ENCODE measurements at places on chromosomes 7 and 10.

GRCh38 chr7:2005786-2006185, 227.0 kb downstream of the MAD1L1 start:
- DNase-seq: no peak

DNA sequence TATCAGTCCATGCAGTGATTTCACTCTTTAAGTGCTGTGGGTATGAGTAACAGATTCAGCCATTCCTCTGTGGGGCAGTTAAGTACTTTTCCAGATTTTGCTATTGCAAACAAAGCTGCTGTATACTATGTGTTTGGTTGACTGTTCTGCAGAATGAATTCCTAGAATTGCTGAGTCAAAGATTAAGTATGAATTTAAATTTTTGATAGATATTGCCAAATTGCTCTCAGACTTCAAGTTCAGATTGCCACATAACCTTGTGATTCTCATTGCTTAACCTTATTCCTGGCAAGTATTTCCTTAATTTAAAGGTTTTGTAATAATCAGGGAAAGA, 21.6 kb upstream of the SAR1A start:
- DNase-seq: no peak

DNA sequence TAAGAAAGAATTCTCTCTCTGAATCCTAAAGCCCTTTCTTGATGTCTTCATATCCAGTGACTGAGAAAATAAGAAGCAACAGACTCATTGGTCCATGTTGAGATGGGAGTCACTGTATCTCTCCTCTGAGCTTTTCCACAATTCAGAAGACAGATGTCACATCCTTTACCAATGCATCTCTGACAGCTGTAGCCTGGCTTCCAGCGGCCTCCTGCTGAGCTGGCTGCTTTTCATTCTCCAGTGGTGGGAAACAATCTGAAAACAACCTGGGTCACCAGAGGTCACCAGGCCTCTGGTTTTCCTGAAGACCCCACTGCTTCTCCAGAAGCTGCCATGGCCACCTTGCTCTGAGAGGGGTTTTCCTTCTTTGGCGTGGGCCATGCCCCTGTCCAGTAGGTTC, 18.3 kb upstream of the RPA3 start:
- DNase-seq: no peak

- peak; percentile 52 for DNase-seq
Measured at GRCh38 chr7:131040467-131040932, 287.2 kb upstream of the MKLN1 start.

GRCh38 chr7:106057962-106058927, 53.9 kb downstream of the SYPL1 start:
- DNase-seq: no peak

DNA sequence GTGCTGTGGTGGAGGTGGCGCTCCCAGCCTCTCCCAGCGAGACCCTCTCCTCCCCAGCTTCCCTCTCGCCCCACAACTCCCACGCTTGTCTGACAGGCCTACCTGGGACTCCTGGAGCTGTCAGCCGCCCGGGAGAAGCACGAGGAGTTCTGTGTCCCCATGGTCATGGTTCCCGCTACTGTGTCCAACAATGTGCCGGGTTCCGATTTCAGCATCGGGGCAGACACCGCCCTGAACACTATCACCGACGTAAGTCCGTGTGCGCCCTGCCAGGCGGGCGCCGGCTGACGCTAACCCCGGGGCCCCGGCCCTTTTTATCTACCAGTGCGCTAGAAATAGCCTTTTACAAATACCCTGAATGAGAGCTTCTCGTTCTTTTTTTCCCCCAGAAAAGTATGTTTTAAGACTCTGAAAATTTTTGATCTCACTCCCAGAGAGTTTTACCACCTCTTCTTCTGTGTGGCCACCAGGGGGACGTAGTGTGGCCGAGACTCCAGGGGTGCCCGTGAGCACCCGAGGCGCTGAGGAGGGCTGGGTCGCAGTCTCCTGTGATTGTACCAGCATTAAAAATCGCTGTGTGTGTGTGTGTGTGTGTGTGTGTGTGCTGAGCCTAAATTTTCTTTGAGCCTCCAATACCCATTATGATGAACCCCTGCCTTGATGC, 52.6 kb downstream of the PFKP start:
- no peak for DNase-seq

DNA sequence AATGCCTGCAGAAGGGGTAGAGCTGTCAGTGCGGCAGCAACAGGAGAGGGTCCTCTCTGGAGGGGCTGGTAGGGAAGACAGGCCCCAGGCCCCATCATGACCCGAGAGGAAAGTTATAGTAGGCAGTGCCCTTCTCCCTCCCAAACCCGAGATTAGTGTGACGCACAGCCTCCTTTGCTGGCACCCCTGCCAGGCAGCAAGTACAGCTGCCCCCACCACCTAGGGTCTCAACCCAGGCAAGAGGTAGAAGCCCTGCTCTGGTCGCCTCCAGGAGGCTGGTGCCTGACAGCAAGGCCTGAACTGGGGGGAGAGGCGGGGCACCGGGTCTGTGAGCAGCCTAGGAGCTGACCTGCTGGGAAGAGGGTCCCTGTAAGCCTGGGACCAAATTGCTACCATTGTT, 15.5 kb downstream of the LOXL4 start:
- no peak for DNase-seq

DNA sequence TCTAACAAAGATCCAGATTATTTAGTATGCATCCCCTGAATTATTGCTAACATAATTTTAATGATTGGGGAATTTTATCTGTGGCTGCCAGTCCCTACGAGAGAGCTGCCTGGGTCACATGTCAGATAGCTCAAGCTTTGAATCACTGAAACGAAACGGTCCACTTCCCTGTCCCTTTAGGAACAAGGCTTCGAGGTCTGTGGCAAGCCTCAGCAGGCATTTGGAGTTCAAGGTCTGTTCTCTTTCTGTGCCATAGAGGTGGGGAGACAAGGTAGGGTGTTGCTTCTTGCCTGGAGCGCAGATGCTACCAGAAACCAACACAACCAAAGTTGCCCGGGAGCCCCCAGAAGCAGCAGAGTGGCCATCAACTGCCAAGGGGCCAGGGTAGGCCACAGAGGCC, 13.9 kb upstream of the SH2D4B start:
- DNase-seq: no peak

DNA sequence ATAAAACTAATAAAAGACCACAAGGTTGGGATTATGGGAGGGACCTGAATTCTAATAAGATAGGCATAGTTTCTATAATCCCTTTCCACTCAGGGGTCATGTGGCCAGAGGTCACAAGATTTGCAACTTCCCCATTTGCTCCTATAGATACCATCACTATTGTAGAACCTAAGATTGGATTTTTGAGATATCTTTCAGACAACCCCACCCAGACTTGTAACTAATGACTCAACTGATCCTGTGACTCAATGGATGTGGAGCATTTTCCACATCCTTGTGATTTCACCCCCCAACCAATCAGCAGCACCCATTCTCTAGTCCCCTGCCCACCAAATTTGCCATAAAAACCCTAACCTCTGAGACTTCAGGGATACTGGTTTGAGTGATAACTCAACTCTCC, 51.9 kb upstream of the PIK3AP1 start:
- no peak for DNase-seq

GRCh38 chr10:23191764-23192711, at the start of gene PTF1A:
TSS of gene PTF1A (plus strand) at chr10:23192312. CDS start at chr10:23192531, 219 bp downstream.
- no peak for DNase-seq

DNA sequence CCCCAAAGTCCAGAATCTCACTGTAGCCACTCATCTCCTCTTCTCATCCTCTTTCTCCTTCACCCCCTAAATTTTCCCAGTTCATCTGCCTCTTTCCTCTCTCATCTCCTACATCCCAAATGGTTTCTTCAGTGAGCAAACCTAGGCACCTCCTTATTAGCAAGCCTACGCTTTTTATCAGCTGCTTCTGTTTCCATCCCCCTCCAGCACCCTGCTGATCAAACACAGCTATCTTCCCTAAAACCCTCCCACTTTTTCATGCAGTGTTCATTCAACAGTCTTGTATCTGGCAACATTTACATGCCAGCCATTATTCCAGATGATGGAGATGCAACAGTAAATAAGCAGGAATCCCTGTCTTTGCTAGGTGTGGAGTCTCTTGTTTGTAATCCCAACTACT, 3.3 kb upstream of the ABRAXAS2 start:
- no peak for DNase-seq

DNA sequence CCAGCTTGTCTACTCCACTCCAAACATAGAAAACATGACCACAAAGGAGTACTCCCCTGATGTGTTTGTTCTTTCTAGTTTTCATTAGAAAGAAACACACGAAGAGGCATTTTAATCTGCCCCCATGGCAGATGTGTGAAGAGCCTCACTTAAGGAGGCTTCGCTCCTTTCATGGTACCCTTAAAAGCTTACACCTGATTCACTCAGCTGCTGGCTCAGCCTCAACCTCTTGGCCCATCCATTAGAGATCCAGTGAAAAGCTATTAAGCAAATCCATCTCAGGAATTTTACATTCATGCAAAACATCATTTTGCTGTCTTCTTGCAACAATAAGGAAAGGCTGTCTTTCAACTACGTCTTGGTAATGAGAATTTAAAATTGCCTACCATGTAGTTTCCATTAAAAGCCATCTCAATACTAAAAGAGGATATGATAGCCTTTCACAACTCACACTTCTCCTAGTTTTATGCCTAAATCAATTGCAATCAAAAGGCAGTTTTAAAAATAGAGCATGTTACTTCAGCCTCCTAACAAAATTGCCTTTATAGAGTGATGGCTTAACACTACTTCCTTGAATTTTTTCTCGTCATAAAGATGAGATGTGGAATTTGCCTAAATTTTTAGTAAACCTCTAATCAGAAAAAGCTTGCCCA, 22.7 kb downstream of the MACC1 start:
- no peak for DNase-seq

DNA sequence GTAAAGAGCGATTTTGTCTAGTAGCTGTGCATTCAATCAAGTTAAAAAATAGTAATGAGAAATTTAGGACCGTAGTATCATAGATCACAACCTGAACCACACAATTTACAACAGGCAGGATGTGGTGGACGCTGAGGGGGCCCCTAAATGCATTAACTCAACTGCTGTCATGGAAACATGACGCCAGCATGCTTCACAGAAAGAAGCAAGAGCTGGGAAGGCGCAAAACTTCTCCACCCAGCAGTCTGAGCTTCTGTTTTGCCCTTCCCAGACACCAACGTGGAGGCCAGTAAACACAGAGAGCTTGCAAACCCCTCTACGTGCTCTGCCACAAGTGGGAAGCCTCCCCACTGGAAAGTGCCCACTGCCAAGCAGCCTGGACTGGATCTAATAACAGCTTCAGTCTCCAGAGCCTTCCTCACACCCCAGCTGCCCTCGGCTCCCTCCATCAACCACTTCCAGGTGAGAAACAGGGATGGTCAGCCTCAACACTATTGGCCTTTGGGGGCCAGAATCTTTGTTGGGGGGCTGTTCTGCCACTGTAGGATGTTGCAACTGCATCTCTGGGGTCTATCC, 151.8 kb downstream of the SFMBT2 start:
- peak; percentile 81 for DNase-seq

GRCh38 chr7:52481571-52481970, 553.9 kb upstream of the POM121L12 start:
- no peak for DNase-seq

DNA sequence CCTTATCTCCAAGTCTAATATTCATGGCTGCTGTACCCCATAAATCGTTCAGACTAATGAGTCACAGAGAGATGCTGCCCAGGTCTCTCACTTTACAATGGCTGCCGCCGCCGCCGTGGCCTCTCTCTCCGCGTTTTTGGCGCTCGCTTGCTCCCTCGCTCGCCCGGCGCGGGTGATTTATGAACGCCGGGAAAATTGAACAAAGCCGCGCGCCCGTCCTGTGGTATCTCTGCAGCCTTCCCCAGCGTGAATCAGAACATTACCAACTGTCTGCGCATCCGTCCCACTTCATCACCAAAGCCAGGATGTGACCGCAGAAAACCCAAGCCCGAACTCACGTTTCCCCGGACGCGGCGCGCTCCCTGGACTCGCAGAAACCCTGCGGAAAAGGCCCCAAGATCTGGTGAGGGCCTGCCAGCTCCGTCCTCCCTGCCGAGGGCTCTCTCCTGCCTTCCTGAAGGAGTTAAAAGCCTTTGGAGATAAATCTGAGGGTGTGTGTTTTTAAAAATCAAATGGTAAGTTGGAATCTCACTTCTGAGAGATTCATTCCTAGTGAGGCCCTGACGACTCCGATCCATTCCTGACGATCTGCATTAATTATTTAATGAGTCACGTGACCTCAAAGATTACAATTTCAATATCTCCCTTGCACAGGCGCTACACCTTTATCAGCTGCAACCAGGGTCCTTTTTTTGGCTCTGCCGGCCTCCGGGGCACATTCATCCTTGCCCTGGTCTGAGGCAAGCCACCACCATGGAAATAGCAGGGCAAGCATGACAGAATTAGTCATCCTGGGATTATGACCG, 6.3 kb downstream of the HOXA4 start:
- DNase-seq: no peak

- no peak for DNase-seq
Measured at GRCh38 chr7:88337572-88337971, 30.9 kb upstream of the STEAP4 start.

Measured in activated CD4-positive, alpha-beta memory T cell treated with anti-CD3 and anti-CD28 coated beads, Interleukin-2, amount 10 ng/mL, durations not matched to agents 7 days and 5 days (primary cell).